ENCODE measurements at places on chromosomes 4 and X.

- no peak for DNase-seq
These were observed 624.4 kb upstream of the ACTRT1 start for GRCh38 chrX:128676651-128677050.

DNA sequence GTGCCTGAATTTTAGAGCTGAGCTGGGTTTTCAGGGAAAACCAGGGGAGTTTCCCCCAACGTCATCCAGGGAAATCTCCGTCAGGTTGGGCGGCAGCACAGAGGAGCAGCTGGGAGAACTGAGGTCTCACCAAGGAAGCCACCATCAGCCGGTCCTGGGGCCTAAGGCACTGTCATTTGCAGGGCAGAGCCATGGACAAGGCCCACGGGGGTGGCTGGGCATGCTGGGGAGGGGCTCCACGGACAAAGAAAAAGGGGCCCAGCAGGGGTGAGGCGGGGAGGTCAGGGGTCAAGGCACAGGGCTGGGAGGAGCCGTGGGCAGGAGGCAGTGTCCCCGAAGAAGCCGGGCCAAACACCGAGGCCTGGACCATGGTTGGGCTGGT is 109.8 kb downstream of the HMX1 start:
- DNase-seq, result no peak

DNA sequence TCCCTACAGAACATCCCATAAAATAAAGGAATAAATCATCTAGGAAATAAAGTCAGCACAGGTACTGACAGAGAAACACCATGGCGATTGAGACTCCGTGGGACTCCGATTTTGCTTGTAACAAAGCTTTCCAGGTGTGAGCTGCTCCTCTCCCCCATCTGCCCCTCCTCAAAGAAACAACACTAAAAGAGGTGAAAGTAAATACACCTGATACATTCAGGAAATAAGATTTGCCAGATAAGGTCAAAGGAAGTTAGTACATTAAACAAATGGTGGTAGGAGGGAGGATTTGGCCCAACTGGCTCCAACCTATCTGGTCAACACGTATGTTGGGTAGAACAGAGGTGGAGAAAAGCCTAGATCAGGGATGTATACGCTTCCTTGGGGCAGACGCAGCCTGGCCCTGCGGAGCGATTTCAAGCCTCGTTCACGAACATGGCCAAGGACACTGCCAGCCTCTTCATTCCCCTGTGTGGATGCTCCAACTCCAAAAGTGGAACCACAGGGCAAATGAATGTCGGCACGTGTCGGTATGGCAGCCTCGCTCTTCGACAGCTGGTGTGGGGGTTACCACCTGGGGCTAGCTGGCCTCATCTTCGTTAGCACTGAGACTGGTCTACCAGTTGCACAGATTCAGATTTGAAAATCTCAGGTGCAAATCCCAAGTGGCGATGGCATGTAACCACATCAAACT is 162.5 kb downstream of the AFAP1 start:
- DNase-seq, result no peak

DNA sequence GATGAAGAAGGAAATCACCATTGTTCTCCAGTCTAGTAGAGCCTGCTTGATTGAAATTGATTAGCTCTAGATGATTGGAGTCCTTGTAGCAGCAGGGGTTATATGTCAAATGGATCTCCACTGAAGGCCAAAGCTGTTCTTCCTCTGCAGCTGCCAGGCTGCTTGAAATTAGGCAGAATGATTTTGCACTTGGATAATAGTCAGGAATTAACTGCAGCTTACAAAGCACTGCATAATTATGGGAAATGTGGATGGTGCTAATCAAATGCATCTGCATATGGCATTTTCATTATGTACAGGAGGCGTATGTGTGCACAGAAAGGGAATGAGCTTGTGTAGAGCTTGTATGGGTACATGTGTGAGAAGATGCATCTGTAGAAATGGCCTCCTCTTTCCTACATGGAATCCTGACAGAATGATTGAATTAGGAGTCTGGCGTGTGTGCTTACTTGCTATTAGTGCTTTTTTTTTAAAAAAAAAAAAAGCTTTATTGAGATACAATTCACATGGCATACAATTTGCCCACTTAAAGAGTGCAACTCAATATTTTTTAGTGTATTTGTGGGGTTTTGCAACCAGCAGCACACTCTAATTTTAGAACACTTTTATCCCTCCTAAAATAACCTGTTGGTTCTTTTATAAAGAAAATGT is 65.9 kb downstream of the TMEM131L start:
- no peak for DNase-seq

- DNase-seq, result peak; percentile 96
These were observed at the start of gene BBS12 for GRCh38 chr4:122732329-122733026. TSS of gene BBS12 (plus strand) at chr4:122732704. CDS start at chr4:122741893, 9,189 bp downstream.

- DNase-seq, result peak; percentile 13
These were observed 48.2 kb downstream of the TMEM156 start for GRCh38 chr4:38983787-38984598.

GRCh38 chr4:187184508-187184907 is 460.9 kb upstream of the FAT1 start:
- no peak for DNase-seq

- DNase-seq, result no peak
These were observed 74.7 kb upstream of the INTU start for GRCh38 chr4:127558088-127558487.

DNA sequence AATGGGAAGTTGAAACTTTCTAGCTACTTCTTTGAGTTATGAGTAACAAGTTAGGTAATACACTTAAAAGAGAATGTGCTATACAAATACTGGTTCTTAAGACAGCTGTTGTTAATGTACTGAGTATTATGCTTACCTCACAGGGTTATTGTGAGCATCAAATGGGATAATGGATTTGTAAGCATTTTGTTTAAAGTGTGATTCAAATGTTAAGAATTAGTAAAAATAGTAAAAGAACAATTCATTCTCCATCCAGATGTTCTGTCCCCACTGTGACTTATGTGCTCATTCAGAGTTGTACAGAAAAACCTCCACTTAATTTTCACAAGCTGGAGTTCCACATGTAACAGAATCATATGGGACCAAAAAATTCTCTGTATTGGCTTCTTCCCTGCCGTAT is 63.6 kb downstream of the AR start:
- no peak for DNase-seq
